NCI-H748 treated with DMSO at 0.1 percent for 48 hours (cell line): ENCODE measurements at places on chromosomes 1 and 21.

DNA sequence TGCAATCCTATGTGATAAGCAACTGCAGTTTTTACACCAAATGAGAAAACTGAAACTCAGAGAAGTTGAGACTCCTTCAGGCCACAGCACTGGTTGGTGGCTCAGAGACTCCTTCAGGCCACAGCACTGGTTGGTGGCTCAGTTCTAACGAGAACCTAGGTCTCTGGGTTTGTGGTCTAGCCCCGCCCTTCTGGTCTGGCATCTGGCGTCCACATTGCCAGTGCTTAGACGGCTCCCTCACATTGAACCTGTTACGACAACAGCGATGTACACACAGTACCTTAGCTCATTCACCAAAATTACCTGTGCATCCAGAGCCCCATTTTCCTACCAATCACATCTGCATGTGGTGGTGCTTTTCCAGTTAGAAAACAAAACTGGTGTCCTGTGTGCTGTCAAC, 66.1 kb downstream of the NID1 start:
- no peak for DNase-seq

DNA sequence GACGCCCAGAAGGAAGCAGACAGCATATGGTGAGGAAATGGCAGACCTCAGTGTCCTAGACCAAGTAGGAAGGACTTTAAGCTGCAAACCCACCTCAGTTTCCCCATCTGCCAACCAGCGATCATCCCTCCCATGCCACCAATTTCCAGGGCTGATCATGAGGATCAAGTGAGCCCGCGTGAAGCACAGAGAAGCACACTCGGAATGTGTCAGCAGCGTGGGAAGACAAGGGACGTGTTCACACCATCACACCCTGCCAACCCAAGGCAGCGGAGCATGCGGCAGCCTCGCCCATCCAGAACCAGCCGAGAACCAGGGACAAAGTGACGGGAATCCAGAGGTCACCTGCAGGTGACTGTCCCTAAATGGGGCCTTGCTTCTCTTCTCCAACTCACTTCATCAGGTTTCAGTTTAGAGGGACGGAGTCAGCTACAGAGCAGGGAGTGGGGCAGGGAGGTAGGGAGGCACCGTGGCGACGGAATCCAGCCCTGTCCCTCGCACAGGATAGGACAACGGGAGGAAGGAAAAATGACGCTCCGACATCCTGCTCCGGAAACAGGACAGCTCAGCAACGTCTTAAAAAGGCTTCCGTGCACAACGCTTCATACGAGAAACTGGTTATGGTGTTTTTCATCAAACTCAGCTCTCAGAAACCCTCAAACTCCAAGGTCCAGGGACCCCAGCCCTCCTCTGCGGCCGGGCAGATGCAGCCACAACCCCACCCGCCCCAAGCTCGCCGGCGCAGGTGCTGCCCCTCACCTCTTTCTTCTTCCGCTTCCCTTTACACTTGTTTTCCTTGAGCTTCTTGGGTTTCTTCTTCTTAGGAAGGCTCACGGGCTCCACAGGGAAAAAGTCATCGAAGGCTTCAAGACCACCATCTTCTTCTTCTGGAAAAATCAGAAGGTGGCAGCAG, 12.5 kb downstream of the CHD5 start:
- DNase-seq: no peak

DNA sequence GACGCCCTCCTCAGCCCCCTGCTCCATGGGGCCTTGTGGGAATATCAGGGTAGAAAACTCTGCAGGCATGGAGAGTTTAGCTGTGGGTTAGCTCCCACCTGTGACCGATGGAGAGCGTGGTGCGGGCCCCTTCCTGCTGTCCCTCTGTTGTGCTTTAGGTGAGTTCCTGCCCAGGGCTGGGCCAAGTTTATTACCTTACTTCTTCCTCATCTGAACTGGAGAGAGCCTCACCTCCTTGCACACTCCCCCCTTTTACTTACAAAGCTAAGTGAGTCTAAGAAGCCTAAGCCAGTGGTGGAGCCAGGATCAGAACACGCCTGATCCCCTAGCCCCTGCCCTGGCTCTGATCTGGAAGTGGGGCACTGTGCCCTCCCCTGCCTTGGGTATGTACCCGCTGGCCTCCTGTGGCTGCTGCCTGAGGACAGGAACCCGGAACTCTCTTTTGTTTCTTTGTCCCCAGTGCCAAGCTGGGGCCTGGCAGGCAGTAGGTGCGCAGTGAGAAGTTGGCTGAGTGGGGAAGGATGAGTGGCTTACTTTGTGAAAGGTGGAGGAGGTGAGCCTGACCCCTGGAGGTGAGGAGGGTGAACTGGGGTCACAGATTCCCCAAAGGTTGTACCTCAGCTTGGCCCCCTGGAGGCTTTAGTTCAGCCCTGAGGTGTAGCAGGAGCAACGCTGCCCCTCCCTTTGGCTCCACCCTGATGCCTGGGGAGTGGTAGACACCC, 32.9 kb downstream of the ARHGEF10L start:
- no peak for DNase-seq

- no peak for DNase-seq
Measured at GRCh38 chr1:2942410-2942809, 78.9 kb upstream of the ACTRT2 start.

DNA sequence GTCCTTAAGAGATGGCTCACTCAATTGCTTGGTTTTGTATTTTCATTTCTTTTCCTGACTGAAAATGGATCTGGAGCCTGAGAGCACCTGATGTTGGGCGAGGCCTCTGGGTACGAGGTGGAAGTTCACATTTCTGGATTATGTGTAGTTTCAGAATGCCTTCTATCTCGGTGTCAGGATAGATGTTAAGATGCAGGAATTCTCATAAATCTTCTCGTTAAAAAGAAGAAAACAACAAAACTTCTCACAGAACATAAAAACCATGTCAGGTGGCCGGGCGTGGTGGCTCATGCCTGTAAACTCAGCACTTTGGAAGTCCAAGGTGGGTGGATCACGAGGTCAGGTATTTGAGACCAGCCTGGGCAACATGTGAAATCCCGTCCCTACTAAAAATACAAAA, 101.8 kb downstream of the RHOU start:
- no peak for DNase-seq

DNA sequence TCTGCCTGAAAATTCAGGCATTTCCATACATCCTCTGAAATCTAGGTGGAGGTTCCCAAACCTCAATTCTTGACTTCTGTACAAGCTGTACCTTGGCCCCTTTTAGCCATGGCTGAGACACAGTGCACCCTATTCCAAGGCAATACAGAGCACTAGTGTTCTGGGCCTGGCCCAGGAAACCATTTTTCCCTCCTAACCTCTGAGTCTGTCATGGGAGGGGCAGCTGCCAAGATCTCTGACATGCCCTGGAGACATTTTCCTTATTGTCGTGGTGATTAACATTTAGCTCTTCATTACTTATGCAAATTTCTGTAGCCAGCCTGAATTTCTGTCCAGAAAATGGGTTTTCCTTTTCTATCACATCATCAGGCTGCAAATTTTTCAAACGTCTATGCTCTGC, 248.0 kb upstream of the RGS18 start:
- DNase-seq: no peak
